Stimulated activated CD8-positive, alpha-beta memory T cell treated with anti-CD3 and anti-CD28 coated beads, Interleukin-4, amount 100 ng/mL, for 1 hour (primary cell): ENCODE measurements at places on chromosomes 7 and 10.

- DNase-seq = no peak
Observed at GRCh38 chr10:110209926-110210673, 2.7 kb downstream of the MXI1 start.

- DNase-seq = no peak
Observed at GRCh38 chr7:129606803-129607202, 4.7 kb upstream of the NRF1 start.

- no peak for DNase-seq
Observed at GRCh38 chr7:27263781-27264180, 21.2 kb downstream of the EVX1 start.

DNA sequence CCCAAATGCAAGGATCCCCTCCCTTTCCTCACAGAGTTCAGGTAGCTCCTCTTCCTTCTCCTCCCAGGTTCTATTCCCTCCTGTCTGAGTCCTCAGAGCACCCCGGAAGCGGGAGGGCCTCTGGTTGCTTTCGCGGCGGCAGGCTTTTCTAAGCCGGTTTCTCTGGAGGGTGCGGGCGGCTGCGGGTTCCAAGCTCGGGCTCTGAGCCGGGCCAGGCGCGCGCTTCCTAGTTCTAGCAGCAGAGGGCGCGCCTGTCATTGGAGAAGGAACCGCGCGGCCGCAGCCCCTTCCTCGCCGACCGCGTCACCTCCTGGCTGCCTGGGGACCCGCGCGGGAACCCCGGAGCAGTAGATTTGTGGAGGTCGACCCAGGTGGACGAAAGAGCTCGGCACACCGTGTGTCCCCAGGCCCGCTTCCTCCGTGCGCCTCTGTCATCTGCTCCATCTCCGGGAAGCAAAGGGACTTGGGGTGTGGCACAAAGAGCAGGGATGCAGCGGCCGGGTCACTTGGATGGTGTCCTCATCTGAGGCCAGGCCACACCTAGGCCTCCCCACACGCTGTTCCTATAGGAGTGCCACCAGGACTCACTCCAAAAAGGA is 389.0 kb upstream of the PODXL start:
- no peak for DNase-seq

GRCh38 chr10:77970869-77971803 is 44.6 kb upstream of the DLG5 start:
- no peak for DNase-seq

GRCh38 chr10:105502058-105502457 is 861.0 kb downstream of the SORCS3 start:
- no peak for DNase-seq

DNA sequence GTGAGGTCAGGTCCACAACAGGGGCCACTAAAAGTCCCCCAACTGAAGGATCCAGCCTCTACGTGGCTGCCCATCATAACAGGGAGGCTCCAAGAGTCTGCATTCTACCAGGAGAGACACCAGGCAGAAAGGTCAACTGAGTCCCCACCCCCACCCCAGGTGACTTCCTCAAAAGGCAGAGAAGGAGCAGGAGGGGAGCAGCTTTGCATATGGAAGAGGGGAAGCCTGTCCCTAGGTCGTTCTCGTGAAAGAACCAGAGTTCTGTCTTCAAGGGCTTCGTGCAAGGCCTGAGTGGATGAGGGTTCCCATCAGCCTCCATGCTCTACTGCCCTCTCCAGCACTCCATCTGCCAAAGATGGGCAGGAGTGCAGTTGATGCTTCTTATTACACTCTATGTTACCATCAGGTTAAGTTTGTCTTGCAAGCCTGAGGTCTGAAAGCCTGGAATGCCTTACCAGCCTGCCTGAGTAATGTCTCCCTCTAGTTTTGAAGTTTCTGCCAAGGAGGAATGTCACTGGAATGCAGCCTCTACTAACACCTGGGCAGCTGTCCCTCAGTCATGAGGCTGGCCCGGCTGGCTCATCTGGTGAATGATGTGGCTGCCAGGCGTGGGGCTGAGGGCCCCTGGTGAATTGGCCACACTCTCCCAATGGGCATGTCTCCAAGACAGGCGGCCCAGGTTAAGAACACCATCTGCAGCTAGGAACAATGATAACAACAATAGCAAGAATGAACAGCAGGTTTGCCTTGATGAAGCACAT is 54.3 kb upstream of the SMNDC1 start:
- no peak for DNase-seq
